ENCODE measurements at places on chromosomes 11 and 22.

GRCh38 chr22:31122532-31123291 lies at the start of gene INPP5J:
Gene INPP5J, plus strand, starts transcription at chr22:31122966. Its CDS starts 49 bp downstream, at chr22:31123015.
- DNase-seq, result peak; percentile 42

- DNase-seq, result no peak
These were observed 5.2 kb downstream of the RASSF7 start for GRCh38 chr11:565921-566509.

- DNase-seq, result peak; percentile 26
These were observed 545 bp upstream of the TIRAP start for GRCh38 chr11:126282361-126282735.

- DNase-seq, result no peak
These were observed 6.1 kb upstream of the CD59 start for GRCh38 chr11:33742249-33742851.

DNA sequence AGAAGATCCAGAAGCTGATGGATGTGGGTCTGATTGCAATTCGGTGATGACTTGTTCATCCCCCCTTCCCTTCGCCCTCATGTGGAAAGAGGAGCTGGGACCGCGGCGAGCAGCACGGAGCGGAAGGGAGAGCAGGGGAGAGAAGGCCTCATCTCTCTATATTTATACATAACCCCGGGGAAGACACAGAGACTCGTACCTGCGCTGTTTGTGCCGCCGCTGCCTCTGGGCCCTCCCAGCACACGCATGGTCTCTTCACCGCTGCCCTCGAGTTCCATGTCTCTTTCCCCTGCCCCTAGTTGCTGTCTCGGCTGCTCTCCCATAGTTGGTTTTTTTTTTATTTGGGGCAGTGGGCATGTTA lies 2.5 kb upstream of the FERMT3 start:
- no peak for DNase-seq

DNA sequence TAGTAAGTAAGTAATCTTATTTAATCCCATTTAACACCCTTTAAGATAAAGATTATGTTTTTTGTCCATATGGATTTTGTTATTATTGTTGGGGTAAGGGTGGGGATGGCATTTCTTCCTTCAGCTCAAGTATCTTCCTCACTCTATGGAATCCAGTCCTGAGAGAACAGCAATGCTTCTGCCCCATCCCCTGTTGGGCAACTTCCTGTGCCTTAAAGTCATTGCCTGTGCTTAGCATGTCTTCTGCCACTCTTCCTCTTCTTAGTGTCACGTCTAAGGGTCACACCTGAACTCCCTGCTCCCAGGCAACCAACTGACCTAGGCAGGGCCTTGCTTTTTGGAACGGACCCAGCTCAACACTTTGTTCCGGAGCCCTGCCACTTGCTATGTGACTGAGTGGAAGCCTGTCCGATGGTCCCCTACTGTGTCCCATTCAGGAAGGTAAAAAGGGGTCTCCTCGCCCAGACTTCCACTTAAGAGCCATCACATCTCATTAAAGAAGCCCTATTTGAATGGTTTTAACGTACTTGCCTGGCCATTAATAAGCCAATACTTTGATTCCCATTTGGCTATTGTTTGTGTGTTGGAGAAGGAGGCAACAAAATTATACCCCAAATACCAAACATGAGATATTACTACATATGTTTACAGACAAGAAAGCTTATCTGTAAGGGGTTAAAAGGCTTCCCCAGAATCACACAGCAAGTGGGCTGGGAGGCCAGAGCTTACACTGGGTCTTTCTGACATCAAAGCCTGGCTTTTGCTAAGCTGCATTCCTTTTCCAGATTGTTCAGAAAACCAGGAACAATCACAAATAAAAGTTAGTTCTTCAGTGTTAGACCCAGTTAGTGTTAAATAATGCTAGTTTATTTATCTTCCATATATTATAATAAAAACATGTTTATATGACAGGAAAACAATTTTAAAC lies 59.2 kb downstream of the RAB38 start:
- DNase-seq, result no peak

GRCh38 chr11:1520209-1520662 lies 33.7 kb upstream of the MOB2 start:
- no peak for DNase-seq

DNA sequence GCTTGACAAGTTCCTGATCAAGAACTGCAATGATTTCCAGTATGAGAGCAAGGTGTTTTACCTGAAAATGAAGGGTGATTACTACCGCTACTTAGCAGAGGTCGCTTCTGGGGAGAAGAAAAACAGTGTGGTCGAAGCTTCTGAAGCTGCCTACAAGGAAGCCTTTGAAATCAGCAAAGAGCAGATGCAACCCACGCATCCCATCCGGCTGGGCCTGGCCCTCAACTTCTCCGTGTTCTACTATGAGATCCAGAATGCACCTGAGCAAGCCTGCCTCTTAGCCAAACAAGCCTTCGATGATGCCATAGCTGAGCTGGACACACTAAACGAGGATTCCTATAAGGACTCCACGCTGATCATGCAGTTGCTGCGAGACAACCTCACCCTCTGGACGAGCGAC lies 12.0 kb downstream of the YWHAH start:
- DNase-seq, result no peak

DNA sequence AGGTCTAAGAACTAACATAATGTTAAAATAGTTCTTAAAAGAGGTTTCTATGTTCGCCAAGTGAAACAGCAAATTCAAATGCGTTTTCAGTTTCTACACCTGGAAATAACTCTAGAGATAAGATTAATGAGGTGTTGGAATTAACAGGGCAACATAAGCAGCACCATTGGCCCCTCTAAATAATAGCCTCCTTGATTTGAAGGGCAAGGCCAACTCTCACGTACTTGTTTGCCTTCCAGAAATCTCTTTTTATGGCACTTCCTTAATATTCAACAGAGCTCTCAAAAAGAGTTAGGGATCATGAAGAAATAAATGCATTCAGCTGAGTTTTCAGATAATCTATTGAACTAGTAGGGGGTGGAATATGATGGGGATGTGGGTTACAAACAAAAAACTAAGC lies 80.9 kb downstream of the AASDHPPT start:
- no peak for DNase-seq

GRCh38 chr11:6586434-6587359 lies 16.7 kb downstream of the RRP8 start:
- DNase-seq, result no peak

GRCh38 chr22:26463101-26463661 lies 20.4 kb downstream of the HPS4 start:
- DNase-seq, result no peak

DNA sequence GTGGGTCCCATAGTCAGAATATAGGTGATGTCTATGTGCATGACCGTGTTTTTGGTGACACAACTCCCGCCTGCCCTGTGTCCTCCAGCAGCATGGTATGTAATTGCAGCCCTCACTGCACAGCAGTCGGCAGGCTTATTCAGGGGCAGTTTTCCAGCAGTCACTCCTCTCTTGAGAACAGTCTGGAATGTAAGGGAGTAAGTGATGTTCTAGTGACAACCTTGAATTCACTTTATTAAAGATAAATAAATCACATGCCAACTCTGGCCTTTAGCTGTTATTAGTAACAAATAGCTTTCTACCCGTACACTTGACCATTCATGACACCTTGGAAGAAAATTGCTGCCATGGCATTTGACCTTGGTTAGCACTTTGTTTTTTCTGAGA lies 27.9 kb downstream of the ZNRF3 start:
- no peak for DNase-seq

DNA sequence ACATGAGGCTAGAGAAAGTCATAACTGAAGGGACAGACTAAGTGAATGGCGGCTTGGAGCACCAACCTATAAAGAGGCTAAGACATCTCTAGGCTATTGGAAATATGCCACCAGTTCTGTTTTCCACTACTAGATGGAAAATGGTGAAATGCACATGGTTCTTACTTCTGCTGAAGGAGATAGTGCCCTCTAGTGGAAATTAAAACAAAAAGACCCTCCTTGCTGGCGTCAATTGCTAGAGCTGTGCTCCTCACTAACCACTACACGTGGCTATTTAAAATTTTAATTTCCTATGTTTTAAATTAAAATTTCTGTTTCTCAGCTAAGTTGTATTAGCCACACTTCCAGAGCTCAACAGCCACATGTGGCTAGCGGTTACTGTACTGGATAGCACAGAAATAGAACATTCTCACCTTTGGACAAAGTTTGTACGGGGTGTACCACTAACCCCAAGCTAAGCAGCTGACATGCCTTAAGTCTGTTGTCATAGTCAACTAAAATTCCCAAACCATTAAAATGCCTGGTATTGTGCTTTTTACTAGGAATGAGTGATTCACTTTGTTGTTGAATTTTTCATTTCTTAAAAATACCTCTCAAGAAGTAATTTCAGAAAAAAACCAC lies 34.1 kb upstream of the CALCA start:
- DNase-seq, result no peak

DNA sequence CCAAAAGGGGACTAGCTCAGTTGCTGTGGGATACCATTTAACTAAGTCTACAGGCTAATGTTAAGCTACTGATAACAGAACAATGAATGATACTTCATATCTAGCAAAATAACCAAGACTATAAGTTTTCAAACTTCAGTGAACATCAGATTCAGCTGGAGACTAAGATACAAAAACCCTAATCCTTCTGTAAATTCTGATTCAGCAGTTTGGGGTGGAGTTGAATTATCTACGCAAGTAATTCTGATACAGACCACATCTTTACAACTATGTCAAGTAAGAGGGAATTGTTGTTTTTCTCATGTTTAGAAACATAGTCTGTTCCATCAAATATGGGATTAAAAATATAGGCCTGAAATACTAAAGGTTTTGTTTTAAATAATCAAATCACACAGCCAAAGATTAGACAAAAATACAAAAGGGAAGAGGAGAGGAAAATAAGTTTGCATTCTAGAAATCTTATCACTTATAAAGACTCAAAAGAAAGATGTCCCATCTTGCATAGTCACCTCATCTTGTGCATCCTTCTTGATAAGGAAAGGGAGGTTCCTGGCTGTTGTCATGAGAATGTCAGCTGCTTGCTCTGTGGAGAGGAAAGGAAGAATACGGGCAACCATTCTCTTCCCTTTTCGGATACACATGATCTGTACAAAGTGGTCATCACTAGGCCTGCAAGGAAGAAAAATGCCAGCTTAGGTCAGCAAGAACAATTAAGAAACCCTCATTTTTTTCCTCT lies 21.4 kb downstream of the PATL1 start:
- DNase-seq, result no peak

DNA sequence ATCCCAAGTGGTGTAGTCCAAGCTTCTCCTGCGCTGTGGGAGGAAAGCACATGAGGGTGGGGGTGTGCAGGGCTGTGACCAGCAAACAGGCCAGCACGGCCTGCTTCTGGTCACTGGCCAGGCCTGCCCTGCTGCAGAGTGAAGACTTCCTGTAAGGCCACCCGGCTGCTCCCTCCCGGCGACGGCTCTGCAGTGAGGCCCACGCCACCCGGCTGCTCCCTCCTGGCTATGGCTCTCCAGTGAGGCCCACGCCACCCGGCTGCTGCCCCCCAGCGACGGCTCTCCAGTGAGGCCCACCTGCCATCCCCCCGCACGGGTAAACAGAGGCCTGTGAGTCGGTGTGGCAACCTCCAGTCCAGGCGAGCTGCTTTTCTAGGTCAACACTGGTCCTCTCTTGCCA lies 31.4 kb upstream of the BRSK2 start:
- no peak for DNase-seq

GRCh38 chr11:86676010-86676409 lies 3.6 kb upstream of the ME3 start:
- no peak for DNase-seq

GRCh38 chr22:33806191-33806590 lies 114.1 kb downstream of the LARGE1 start:
- DNase-seq, result no peak

- no peak for DNase-seq
These were observed 103.8 kb downstream of the MORC2 start for GRCh38 chr22:30864441-30865420.

DNA sequence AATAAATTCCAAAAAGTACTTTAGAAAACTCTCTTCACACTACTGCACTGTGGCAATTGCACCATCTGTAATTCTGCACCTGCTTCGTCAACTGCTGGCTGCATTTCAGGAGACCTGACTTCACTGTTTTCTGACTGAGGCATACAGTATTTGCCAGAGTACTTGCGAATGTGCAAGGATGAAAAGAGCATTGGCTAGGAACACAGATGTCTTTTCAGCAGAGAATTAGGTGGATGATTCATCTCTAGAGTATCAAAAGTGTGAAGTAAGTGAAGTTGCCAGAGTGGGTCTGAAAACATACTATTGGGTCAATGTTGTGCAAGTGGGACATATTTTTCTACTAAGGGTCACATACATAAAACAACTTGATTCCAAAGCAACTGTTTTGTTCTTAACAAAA lies 427.5 kb upstream of the CCDC90B start:
- no peak for DNase-seq

DNA sequence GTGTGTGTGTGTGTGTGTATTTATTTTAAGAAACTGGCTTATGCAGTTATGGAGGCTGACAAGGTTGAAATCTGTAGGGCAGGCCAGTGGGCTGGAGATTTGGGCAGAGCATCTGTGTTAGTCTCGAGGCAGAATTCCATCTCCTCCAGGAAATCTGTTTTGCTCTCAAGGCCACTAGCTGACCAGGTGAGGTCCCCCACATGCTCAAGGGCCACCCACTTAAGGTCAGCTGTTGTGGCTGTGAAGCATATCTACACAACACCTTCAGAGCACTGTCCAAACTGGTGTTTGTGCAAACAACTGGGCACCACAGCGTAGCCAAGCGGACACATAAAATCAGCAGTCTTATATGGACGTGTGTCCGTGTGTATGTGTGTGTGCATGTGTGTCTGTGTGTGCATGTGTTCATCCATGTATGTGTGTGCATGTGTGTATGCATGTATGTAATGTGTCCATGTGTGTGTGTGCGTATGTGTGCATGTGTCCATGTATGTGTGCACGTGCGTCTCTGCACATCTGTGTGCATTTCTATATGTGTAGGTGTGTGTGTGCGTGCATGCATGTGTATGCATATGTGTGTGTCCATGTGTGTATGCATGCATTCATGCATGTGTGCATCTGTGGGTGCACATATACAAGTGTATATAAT lies 400.9 kb downstream of the BRD1 start:
- no peak for DNase-seq

DNA sequence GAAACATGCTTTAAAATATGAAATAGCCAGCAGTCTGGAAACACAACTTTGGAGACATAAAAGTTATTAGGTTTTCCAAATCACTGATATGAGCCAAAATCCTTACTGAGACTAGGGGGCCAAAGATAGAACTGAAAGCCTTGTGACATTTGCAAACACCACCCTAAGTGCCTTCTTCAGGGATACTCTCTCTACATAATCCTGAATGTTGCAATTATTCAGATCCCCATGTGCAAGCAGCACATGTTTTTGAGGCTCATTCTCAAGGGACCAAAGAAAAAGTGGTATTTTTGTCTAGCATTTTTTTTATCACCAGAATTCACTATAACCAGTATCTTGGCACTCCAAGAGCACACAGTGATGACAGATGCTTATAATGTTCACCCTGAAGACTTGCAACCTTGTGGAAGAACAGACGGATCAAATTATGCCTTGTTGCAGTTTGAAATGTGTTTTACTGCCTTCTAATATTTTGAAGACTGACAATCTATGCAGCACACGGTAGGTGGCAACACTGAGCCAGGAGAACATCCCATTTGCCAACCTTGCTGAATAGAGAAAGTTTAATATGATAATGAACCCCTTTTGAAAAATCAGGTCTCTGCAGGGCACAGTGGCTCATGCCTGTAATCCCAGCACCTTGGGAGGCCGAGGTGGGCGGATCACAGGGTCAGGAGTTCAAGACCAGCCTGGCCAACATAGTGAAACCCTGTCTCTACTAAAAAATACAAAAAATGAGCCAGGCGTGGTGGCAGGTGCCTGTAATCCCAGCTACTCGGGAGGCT lies 78.5 kb downstream of the PLEKHA7 start:
- DNase-seq, result no peak

GRCh38 chr11:63179432-63180041 lies 35.5 kb upstream of the SLC22A24 start:
- DNase-seq, result no peak

GRCh38 chr11:134373591-134374052 lies 38.4 kb downstream of the B3GAT1 start:
- DNase-seq, result no peak

Data from progenitor cell of endocrine pancreas (in vitro differentiated cells).